NB4 (cell line): ENCODE measurements at places on chromosomes 5 and 9.

DNA sequence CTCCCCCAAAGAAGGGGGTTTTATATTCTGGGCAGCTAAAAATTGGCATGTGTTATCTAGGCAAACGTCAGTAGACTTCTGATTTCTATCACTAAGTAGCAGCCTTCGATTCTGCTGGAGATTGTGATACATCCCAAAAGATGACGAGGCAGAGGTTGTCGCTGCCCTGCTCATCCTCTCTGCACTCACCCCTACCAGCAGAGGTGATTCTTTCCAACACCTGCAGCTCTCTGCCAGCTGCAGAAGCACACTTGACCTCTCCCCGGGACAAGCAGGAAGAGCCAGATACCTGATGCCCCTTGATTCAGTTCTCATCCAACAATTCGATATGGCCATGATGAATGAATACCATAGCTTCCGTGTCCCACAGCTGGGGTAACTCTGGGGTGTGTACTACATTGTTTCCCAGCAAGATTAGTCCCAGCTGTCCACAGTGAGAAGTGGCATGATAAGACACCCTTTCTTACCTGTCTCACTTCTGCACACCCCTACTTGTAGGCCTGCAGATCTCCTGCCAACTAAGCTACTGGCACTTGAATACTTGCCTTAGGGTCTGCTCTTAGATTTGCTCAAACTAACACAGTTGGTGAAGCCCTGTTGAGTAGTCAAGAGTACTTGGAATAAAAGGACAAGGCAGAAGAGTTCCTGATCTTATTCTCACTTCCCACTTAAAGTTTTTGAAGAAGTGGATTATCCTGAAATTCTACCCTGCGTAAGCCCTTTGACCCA is 37.6 kb upstream of the SMAD5 start:
- DNase-seq = no peak

DNA sequence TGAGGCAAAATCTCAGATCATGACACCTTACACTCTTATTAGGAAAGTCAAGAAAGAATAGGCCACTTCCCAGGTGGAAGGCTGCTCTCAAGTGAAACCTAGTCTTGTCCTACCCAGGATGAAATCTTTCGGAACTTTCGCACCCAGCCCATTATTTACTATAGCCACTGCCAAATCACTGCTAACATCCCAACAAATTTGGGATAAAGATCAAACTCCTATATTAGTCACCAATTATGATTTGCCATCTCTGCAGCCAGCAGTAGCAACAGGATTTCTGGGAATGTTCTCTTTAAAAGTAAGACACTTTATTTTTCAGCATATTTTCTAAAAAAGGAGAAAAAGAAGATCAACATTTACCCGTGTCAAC is 224.6 kb downstream of the GAS1 start:
- DNase-seq = no peak

- no peak for DNase-seq
Observed at GRCh38 chr5:139903795-139904565, 108.4 kb downstream of the PSD2 start.

- peak; percentile 89 for DNase-seq
Observed at GRCh38 chr9:136109351-136110081, 9.2 kb downstream of the TMEM250 start.

DNA sequence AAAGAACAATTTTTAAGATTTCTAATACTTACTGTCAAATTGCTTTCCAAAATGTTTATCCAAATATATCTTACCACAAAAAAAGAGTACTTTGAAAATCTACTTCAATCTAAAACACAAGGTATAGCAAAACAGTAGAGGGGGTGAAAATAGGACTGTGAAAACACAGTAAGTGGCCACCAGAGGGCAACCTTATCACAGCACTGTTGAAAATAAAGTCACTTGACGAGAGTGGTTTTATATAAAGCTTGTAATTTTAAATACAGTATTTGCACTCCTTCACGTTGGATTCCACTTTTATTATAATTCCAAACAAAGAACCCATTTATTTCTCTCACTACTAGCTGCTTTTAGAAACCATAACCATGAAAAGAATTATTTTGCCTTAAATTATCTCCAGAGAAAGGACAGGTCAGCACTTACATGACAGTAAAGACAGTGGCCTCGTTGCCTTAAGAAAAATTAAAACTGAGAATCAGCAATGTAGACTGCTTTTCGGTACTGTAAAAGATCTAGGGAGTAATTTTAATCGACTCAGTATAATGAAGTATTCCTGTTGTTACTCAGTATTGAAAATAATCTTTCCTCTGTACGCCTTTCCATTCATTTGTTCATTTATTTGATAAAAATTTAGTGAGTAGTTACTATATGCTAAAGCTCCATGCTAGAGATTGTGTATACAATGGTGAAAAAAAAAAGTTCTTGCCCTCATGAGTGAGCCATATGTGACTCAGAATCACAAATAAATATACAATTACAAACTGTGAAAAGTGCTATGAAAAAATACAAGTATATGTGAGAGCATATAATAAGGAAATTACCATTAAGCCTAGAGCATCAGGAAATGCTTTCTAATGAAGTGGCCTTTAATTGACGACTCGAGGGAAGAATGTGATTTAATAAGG is 40.0 kb upstream of the CDK5RAP2 start:
- DNase-seq = peak; percentile 72

DNA sequence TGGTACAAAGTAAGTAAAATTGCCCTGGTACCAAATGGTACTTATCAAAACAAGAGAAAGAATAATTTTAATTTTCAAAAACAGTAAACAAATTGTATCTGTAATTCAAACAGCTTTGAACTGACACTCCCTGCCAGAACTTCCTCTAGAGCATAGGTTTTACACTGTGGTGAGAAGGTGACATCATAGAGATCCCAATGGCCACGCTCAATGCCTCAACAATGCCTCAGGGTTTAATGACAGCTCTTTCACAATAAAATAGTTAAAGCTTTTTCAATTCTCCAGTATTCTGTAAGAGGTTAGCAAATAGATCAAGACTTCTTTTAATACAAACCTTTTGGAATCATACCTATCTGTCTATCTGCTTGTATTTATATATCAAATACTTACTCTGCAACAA is 437.1 kb downstream of the PRR16 start:
- peak; percentile 31 for DNase-seq

DNA sequence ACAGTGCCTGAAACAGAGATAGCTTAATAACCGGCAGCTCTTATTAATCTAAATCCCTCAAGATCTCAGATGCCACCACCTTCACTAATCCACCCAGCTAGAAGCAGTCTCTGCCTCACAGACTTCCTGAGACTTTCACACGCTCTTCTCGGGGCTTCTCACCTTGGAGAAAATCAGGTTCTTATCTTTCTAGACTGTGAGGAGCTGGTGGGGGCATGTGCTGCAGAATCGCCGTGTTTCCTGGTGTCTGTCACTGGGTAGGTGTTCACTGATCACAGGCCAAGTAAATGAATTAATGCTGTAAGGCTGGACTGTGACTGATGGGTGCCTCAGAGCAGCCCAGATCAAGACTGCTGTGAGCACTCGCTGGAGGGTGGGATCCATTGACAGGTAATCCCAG is 101.7 kb downstream of the PSD2 start:
- no peak for DNase-seq

DNA sequence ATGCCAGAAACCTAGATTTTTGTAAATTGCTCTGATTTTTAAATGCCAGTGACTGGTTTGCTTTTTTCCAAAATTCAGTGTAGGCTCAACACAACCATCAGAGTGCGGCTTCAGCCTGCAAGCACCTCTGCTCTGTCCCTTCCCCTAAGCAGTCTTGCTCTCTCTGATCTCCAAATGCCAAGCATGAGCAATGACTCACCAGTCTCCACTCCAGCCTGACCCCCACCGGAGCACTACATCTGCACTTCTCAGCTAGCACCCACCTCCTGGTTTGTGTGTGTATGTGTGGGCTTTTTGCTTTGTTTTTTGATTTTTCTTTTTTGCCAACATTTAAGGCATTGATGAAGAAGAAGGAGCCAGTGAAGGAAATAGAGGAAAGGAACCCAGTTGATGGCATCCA is 61.4 kb upstream of the ADRA1B start:
- no peak for DNase-seq

- DNase-seq = peak; percentile 88
Observed at GRCh38 chr5:62431735-62432620, 19.4 kb downstream of the IPO11 start.

DNA sequence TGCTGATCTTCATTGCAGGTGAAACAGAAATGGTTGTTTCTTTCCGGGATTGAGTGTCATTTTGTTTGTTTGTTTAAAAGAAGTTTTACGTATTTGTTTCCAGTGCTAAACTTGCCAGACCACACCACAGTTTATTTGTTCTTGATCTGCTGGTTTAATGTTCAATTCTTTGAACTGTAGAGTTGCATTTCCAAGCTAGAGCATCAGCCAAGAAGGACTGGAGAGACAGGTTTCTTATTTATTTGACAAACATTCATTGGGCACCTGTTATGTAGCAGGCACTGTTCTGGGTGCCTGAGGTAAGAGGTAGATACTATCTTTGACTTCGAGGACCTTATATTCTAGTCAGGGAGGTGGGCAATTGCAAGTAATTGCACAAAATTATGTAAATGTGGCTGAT is 45.0 kb downstream of the MCCC2 start:
- no peak for DNase-seq

- DNase-seq = no peak
Observed at GRCh38 chr9:127316586-127317323, 52.2 kb downstream of the GARNL3 start.

DNA sequence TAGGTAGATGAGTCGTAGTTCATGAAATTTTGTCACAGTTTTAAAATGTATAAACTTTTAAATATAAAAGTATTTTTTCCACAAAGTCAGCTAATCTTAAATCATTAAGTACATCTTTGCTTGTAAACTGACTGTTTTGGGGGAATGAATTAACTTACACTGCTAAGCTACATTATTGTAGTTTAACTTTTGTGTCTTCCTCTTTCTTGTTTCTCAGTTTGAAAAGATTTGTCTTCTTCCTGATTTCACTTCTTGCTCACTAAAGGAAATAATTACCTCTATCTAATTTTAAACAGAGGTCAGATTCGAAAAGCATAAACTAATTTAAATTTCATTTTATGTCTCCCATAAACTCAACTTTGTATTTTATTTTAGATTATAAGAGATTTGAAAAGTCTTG is 5.7 kb downstream of the NIPSNAP3B start:
- DNase-seq = no peak

DNA sequence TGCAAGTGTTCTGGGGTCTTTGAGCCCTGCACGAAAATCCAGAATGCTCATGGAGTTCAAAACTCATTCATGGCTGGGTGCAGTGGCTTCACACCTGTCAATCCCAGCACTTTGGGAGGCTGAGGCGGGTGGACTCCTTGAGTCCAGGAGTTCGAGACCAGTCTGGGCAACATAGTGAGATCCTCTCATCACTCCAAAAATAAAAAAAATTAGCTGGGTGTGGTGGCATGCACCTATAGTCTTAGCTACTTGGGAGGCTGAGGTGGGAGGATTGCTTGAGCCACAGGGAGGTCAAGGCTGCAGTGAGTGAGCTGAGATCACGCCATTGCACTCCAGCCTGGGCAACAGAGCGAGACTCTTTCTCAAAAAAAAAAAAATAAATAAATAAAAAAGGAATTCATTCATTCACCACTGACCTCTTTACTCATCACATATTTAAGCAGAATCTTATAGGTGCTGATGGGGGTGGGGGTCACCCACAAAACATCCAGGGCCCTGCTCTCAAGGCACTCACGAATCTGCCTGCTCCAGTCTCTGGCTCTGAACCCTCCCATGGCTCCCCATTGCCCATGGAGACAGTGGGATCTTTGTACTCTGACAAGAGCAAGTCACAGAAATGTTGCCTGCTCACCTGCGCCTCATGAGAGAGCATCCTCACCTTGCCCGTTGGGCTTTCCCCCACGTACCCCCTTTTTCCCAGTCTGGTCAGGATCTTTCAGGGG is 76.7 kb upstream of the IER5L start:
- no peak for DNase-seq

- DNase-seq = peak; percentile 74
Observed at GRCh38 chr5:54753034-54753433, 232.4 kb downstream of the ESM1 start.

- DNase-seq = no peak
Observed at GRCh38 chr5:151724360-151724759, 34.1 kb downstream of the ATOX1 start.
